Left ventricle myocardium inferior (tissue), 1 donor: ENCODE measurements at places on chromosomes 6 and 20. TPM values are rescaled to one million over a fixed set of nuclear protein-coding genes. Genes with fewer than 3 reads are reported as not detected.

Gene MMP24
- 0.25 TPM for total RNA-seq

Gene TAGAP
- total RNA-seq = 1.2 TPM

Gene PIGU
- total RNA-seq = 13.7 TPM

Gene VARS1
- total RNA-seq = 20.0 TPM

Gene HEY2
- 25.6 TPM for total RNA-seq

Gene ZBTB2
- 4.6 TPM for total RNA-seq

Gene ZNF391
- 1.3 TPM for total RNA-seq

Gene GPRC6A
- not detected for total RNA-seq

Gene CTCFL
- total RNA-seq = not detected

Gene PACSIN1
- total RNA-seq = 15.2 TPM

Gene KIAA1586
- total RNA-seq = 5.7 TPM

Gene IL20RA
- 10.1 TPM for total RNA-seq

Gene B3GAT2
- total RNA-seq = not detected

Gene SLC13A3
- 0.30 TPM for total RNA-seq

Gene SIM1
- total RNA-seq = not detected

Gene GNMT
- total RNA-seq = 0.77 TPM

Gene GMPR
- total RNA-seq = 126 TPM

Gene NDRG3
- total RNA-seq = 34.4 TPM

Gene SNX9
- total RNA-seq = 31.9 TPM

Gene POU5F1
- 0.69 TPM for total RNA-seq

Gene RBBP8NL
- not detected for total RNA-seq

Gene THEMIS
- total RNA-seq = 0.22 TPM

Gene HTR1E
- not detected for total RNA-seq

Gene NFATC2
- 4.2 TPM for total RNA-seq

Gene SSTR4
- total RNA-seq = not detected

Gene LAMP5
- total RNA-seq = not detected

Gene GSTA4
- 9.4 TPM for total RNA-seq

Gene BHLHE23
- not detected for total RNA-seq

Gene CTNNBL1
- total RNA-seq = 58.8 TPM

Gene DEFB124
- not detected for total RNA-seq

Gene RIPPLY2
- not detected for total RNA-seq

Gene ULBP2
- 0.93 TPM for total RNA-seq

Gene ARMH2
- not detected for total RNA-seq

Gene C2
- total RNA-seq = 9.7 TPM

Gene SCRT2
- total RNA-seq = not detected

Gene SAMD5
- 0.33 TPM for total RNA-seq

Gene SPATS1
- not detected for total RNA-seq

Gene TRIM15
- not detected for total RNA-seq

Gene OR2H1
- total RNA-seq = not detected

Gene ADGRF5
- total RNA-seq = 42.1 TPM

Gene LCA5
- 1.8 TPM for total RNA-seq

Gene CDH26
- total RNA-seq = 1.3 TPM

Gene ERMARD
- total RNA-seq = 9.3 TPM

Gene HTR1B
- not detected for total RNA-seq

Gene PTGIS
- 26.3 TPM for total RNA-seq

Gene FITM2
- 160 TPM for total RNA-seq

Gene ACTL10
- total RNA-seq = 0.22 TPM
